ENCODE measurements at places on chromosomes 3 and 15.

GRCh38 chr3:173650596-173650995 lies 253.1 kb downstream of the NLGN1 start:
- no peak for DNase-seq

DNA sequence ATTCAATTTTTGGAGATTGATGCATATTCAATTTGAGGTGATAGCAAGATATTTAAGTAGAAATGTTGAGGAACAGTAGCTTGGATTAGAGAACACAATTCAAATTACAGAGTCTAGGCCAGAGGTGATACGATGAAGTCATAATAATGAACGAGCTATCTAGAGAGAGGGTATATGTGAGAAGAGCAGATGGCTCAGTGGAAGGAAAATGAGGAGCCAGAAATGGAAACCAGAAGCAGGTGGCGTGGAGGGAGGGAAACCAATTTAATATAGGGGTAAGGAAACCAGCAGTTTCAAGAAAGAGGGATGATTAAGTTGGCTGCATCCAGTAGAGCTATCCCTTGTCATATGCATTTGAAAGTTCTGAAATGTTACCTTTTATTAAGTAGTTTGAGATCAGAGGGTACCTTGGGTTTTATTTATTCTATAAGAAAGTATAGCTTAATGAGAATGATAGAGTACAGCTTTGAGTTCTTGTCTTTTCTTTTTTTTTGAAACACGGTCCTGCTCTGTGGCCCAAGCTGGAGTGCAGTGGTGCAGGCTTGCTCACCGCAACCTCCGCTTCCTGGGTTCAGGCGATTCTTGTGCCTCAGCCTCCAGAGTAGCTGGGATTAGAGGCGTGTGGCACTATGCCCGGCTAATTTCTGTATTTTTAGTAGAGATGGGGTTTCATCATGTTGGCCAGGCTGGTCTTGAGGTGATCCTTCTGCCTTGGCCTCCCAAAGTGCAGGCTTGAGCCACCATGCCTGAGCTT lies 22.1 kb downstream of the NCK1 start:
- peak; percentile 62 for DNase-seq

GRCh38 chr3:129723558-129724324 lies 117.3 kb upstream of the PLXND1 start:
- no peak for DNase-seq

- no peak for DNase-seq
Measured at GRCh38 chr3:154224866-154225265, 99.4 kb downstream of the DHX36 start.

GRCh38 chr15:36361351-36361870 lies 218.0 kb upstream of the CDIN1 start:
- no peak for DNase-seq

Measured in NCI-H2081 (cell line).